B cell (primary cell): ENCODE measurements at places on chromosomes 4 and X. TPM values are rescaled to one million over a fixed set of nuclear protein-coding genes. Genes with fewer than 3 reads are reported as not detected.

Gene GAGE2A
- polyA plus RNA-seq, result not detected in 2 replicates

Gene CABS1
- not detected in 2 replicates for polyA plus RNA-seq

Gene GPM6B
- polyA plus RNA-seq, result 0.06 TPM in 1 of 2 replicates, not detected in the other

Gene AFM
- polyA plus RNA-seq, result not detected in 2 replicates

Gene GAGE1
- polyA plus RNA-seq, result not detected in 2 replicates

Gene PPP4R3C
- not detected in 2 replicates for polyA plus RNA-seq

Gene SPANXN3
- not detected in 2 replicates for polyA plus RNA-seq

Gene ODAM
- polyA plus RNA-seq, result not detected in 2 replicates
